ENCODE measurements at places on chromosomes 6 and 20.

GRCh38 chr6:48032151-48032550, 78.8 kb downstream of the PTCHD4 start:
- peak; percentile 79 for DNase-seq

GRCh38 chr6:111210194-111210728, 123.0 kb downstream of the SLC16A10 start:
- DNase-seq: peak; percentile 62

- DNase-seq: no peak
These were observed 31.5 kb downstream of the NOX3 start for GRCh38 chr6:155424181-155424580.

DNA sequence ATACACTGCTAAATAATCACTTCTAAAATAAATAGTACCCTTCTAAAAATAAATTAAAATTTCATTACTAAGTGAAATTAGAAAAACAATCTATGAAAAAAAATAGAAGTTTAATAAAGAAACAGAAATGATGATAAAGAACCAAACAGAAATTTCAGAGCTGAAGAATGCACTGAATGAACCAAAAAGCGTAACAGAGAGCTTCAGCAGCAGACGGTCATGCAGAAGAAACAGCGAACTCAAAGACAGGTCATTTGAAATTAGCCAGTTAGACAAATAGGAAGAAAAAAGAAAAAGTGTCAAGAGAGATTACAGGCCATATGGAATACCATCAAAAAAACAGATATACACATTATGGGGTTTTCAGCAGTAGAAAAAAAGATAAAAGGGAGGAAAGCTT, 706.7 kb downstream of the TBC1D32 start:
- no peak for DNase-seq

DNA sequence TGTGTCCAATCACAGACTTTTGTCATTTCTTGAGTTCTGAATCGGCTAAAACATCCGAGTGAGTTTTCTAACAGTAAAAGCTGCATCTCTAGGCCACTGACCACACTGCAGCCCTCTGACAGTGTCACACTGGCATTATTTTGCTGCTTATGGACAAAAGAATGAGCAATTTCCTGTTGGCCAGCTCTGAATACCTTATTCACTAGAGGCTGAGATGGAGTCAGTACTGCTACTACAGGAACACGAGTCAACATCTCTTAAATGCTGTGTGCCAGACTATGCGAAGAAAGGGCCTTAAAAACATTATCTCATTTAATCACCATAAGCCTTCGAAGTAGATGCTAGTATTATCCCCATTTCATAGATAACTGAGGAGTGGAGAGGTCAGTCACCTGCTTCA, 42.5 kb upstream of the IPCEF1 start:
- peak; percentile 71 for DNase-seq

GRCh38 chr6:30882204-30882758, 2.0 kb upstream of the DDR1 start:
- no peak for DNase-seq

GRCh38 chr6:165096209-165096608, 213.2 kb downstream of the C6orf118 start:
- DNase-seq: no peak

- no peak for DNase-seq
These were observed 40.8 kb downstream of the PKIB start for GRCh38 chr6:122651031-122651430.

DNA sequence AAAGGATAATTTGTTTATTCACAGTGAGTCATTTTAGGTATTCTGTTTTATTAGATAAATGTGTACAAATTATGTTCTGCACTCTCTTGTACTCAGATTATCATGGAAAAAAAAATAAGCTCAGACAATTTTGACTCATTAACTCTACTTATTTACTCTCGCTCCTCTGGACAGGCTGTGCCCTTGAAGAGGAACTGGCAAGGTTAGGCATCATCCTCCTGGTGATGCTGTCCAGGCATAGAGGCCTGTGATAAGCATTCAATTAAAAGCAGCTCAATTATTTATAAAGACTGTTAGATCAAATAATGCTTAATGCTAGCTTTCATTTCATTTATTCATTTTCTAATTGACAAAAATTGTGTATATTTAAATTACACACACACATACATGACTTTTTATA, 518.5 kb downstream of the TENT5A start:
- no peak for DNase-seq

- no peak for DNase-seq
These were observed 4.1 kb upstream of the CEP250 start for GRCh38 chr20:35451295-35451694.

- DNase-seq: peak; percentile 76
These were observed 587.8 kb downstream of the EPM2A start for GRCh38 chr6:145147559-145147958.

DNA sequence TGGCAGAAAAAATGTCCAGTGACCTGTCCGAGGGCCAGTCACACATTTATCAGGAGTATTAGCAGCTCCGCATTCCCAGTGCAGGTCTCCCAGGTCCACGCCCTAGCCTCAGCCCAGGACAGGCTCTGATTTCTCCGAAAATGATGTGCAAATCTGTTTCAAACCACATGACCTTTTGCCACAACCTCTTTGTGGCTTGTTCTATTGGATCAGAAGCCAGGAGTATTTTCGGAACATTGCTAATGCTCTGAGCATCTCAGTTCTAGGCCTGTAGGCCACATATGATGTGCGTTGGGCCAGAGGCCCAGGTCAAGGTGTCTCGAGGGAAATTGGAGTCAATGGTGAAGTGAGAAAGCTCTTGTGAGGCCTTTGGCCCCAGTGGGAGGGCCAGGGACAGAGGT, 40.4 kb downstream of the SNX5 start:
- no peak for DNase-seq

DNA sequence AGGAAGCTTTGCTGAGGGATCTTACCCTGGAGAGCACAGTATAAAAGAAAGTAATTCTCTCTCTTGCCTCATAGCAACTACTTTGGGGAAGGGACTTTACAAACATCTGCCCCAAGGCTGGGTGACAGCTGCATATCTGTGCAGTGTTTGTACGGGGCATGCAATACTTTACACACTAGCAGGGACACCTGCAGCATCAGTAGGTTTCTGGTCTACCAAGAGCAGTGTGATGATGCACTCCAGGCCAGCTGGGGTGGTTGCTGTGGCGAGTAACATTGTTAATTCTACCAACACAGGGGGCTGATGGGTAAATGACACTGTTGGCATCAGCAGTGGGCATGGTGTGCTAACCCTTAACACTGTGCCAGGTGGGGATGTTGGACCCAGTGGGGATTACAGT, 48.0 kb downstream of the ADTRP start:
- DNase-seq: no peak

- no peak for DNase-seq
These were observed 19.0 kb upstream of the TLDC2 start for GRCh38 chr20:36856691-36857635.

DNA sequence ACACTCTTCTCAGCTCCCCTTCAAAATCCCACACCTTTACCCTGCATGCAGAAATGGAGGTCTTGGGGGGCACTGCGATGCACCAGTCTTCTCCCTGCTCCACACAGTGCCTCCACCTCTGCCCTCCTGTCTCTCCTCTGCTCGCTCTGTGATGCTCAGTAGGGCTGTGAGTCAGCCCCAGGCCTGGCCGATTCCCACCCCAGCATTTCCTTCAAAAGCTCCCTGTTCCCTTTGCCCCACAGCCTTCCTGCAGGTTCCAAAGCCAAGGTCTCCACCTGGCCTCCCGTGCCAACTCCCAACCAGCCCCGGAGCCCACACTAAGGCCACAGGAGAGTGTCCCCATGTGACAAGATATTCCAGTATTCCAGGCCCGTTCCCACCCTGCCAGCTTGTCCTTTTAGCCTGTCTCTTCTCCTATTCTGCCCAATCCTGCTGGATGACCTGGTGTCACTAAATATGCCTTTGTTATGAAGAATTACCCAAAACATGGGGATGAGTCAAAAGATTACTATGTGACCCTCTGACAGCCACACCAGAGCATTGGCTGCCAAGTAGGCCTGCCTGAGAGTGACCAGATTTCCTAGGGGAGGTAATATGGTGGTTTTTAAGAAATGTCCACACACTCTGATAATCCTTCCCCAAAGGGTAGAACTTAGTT, 118.9 kb upstream of the NXT1 start:
- peak; percentile 18 for DNase-seq

GRCh38 chr6:3320238-3320811, 61.6 kb downstream of the PSMG4 start:
- DNase-seq: no peak

DNA sequence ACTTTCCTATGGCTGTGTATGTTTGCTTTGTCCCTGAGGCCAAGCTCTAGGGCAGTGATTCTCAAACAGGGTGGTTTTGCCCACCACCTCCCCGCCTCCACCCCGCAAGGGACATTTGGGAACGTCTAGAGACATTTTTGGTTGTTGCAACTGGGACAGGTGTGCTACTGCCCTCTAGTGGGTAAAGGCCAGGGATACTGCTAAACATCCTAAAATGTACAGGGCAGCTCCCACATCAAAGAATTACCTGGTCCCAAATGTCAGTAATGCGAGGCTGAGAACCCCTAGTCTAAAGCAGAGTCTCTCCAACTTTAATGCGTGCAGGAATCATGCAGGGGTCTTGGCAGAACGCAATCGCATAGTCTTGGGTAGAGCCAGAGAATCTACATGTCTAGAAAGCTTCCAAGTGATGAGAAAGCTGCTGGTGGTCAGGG, 5.1 kb downstream of the KCNS1 start:
- peak; percentile 52 for DNase-seq

DNA sequence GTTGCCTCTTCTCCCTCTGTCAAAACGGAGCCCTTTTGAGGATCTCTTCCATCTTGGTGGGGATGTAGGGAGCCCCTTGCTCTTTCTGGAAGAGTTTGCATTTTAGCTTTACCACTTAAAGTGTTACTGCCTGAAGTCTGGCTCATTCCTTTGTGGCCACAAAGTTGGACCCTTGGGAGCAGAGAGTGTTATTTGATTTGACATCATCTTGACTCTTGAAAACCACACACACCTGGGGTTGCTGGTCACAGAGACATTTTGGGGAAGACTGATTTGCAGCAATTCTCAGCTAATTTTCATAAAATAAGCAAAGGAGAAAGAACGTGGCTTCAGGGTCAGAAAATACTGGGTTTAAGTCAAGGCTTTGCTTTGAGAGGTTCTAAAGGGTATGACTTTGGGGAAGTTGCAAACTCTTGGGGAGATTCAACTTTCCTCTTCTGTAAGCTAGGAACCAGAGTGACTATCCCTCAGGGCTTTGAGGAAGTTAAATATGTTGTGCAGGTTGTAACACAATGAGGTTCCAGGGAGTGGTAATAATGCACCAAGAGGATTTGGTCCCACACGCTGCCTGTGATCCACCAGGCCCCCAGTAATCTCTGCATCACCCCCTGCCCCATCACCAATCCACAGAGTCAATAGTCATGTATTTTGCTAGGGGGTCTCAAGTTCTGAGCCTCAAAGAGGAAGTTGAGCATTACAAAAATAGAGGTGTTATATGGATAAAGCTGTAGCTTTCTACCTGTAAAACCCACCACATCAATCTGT, 141.6 kb upstream of the SLC24A3 start:
- no peak for DNase-seq

- no peak for DNase-seq
These were observed 279.6 kb upstream of the JARID2 start for GRCh38 chr6:14966096-14966905.

- no peak for DNase-seq
These were observed 47.7 kb upstream of the POLR1H start for GRCh38 chr6:30013291-30013922.

DNA sequence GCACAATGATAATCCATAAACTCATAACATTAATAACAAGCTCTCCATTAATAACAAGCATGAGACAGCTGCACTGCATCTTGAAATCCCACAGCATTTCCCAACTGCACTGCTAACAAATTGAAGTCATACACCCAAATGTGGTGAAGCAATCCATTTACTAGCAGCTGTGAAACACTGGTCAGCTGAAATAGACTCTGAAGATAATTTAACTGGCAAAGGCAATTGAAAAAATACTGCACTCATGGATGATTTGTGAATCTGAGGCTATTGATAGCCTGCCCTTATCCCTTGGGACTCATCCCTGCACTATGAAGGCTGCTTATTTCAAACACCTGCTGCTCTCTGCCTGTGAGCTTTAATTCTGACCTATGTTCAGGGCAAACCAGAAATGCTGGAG, 49.1 kb upstream of the PLCB1 start:
- no peak for DNase-seq

DNA sequence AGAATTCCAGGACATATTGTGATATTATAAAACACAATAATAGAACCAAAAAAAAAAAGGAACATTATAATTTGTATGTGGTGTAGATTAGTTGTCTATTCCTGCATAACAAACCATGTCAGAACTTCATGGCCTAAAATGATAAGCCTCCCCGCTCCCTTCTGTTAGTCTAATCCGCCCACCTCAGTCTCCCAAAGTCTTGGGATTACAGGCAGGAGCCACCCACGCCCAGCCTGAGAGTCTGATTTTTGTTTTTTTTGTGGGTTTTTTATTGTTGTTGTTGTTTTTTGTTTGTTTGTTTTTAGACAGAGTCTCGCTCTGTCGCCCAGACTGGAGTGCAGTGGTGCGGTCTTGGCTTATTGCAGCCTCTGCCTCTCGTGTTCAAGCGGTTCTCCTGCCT, 61.1 kb upstream of the C20orf144 start:
- DNase-seq: no peak

GRCh38 chr6:131883016-131883415, 68.2 kb downstream of the CCN2 start:
- no peak for DNase-seq

GRCh38 chr6:110524305-110524704, 47.9 kb upstream of the SLC22A16 start:
- DNase-seq: no peak

GRCh38 chr6:90068264-90068663, 174.0 kb downstream of the GJA10 start:
- DNase-seq: peak; percentile 79

GRCh38 chr6:93859971-93860370, 440.6 kb upstream of the EPHA7 start:
- DNase-seq: no peak

DNA sequence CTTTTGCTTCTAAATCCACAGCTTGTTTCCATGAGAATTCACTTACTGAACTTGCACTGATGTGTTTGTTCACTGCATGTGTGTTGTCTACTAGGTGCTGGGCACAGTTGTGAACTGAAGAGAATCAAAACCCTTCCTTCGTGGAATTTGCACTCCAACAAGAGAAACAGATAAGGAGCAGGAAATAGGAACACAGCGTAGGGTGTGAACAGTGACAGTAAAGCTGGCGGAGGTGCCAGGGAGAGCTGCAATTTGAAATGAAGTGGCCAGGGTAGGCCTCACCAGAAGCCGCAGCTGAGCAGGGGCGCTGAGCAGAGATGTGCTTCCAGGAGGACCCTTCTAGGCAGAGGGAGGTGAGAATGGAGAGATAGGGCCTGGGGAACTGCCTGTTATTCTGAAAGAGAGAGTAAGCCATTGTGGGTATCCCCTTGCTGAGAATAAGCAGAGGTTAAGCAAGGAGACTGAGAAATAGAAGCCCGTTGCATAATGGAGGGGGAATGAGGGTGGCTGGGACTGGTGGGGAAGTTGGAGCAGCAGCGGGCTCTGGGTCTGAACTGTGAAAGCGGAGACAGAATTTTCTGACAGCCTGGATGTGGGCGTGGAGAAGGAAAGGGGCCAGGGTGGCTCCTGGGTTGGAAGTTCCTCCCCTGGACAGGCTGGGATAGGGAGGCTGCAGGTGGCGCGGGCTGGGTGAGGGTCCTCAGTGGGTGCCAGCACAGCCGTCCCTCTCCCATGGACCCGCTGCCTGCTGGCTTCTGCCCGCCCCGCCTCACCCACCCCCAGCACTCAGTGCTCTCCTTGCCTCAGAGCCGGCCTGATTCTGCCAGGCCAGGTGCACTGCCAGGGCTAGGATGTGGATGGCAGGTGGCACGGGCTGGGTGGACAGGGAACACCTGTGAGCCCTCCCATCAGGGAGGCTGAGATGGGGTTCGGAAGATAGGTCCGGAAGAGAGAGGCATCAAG, 114.7 kb upstream of the AFDN start:
- no peak for DNase-seq
